Retina (tissue), 1 donor: ENCODE measurements at places on chromosomes 12 and 14.

GRCh38 chr12:123951467-123951866 lies 21.2 kb downstream of the CCDC92 start:
- DNase-seq = no peak

DNA sequence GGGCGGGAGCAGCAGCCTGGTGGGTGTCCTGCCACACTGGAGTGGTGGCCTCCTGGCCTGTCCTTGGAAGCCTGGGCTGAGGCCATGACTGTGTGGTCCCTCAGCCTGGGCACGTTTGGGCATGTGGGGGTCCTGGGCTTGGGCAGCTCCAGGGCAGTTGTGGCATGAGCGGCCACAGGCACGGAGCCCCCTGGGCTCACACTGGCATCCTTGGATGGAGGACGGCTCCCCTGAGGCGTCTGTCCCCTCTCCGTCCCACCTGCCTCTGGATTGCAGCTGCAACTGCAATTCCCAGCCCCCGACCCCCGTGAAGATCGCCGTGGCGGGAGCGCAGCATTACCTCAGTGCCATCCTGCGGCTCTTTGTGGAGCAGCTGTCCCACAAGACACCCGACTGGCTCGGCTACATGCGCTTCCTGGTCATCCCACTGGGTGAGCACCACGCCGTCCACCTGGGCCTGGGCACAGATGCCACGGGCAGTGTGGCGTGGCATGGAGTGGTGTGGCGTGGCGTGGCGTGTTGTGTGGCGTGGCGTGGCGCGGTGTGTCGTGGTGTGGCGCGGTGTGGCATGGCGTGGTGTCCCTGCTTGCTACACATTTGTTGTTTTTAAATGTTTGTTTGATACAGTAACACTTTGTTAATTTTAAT lies 15.1 kb upstream of the TEX22 start:
- no peak for DNase-seq

- DNase-seq = no peak
Observed at GRCh38 chr12:46499226-46499625, 126.7 kb upstream of the SLC38A2 start.

DNA sequence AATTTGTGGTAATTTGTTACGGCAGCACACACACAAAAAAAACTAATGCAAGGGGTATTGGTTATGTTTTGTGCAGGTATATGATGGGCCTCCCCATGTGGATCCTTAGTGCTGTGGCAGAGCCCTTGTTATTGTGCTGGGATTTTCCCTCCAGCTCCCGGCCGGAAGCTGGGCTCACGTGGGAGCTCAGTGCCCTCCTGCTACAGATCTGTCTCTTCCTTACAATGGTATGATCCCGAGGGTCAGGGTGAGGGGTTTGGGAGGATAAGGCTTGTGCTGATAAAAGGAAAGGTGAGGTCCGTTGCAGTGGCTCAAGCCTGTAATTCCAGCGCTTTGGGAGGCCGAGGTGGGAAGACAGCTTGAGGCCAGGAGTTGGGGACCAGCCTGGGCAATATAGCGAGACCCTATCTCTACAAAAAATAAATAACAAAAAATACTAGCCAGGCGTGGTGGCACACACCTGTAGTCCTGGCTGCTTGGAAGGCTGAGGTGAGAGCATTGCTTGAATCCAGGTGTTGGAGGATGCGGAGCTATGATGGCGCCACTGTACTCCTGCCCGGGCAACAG lies 861 bp upstream of the SLC48A1 start:
- DNase-seq = no peak

GRCh38 chr14:99202516-99202915 lies 69.5 kb downstream of the BCL11B start:
- no peak for DNase-seq
